Natural killer cell (primary cell): ENCODE measurements at places on chromosomes 16 and 17. TPM values are rescaled to one million over a fixed set of nuclear protein-coding genes. Genes with fewer than 3 reads are reported as not detected.
A peak's percentile ranks its signal among the peaks of the same experiment; 100 is the strongest.

DNA sequence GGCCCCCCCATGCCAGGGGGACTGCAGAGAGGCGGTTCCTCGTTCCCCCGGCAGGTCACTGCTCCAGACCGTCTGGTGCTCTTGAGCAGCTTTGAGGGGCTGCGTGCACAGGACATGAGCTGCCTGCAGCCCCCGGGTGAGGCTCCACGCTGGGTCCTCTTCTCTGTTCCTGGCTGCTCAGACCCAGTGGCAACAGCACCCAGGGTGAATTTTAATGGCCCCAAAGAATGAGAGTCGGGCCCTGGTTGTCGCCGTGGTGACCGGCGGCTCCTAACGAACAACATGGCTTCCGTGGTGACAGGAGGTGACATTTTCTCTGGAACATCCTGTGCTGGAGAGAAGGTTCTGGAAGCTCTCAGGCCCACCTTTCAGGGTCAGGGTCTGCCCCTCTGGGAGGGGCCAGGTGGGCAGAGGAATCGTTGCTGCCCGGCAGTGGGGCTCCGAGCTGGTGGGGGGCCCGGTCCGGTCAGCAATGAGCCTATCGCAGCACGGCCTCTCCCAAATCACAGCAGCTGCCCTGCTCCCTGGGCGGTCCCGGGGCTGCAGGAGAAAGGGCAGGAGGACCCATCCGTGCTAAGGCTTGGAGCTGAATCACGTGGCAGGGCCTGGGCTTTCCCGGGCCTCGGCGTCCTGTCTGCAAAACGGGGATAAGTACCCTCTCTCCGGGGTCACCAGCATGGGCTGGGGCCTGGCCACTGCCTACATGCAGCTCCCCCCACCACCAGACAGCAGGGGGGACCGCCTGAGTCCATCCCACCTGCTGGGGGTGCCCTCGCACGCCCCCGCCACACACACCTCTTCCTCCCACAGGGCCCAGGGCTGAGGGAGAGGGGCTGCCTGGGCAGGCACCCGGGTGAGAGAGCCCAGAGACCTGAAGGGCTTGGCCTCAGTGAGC lies 3.4 kb upstream of the C1QTNF8 start:
- DNase-seq: no peak

DNA sequence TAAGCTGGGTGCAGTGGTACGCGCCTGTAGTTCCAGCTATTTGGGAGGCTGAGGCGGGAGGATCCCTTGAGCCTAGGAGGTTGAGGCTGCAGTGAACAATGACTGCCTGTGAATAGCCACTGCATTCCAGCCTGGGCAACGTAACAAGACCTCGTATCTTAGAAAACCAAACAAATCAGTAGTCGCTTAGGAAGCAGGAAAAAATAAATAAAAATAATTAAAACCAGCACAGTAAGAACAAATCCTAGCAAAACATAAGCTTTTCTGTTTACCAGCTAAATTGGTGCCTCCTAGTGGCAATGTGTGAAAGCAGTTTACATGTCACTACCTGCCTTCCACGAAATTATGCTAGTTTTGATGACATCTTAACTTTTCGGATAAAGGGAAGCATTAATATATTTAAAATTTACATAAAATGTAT lies 1.3 kb downstream of the ARMC5 start:
- DNase-seq: no peak

The FADS6 gene
- total RNA-seq: not detected

The PRR29 gene
- total RNA-seq: 1.6 TPM

DNA sequence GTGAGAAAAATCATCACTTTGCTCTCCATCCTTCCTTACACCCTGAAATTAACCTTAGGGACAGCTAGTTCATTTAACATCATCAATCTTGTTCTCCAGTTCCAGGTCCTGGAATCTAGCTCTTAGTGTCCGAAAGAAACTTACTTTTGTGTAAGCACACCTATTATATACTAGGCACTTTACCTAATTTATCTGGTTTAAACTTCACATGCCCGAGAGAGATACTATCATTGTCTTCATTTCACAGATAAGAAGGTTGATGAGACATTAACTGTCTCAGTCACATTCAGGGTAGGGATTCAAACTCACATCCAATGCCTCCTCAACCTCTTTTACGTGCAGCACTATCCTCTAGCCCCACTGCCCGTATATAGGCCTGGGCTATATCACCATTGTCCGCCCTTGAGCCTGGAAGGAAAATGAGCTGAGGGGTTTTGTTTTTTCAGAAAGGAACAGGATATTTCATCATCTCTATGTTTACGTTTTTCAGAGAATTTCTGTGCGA lies 501 bp upstream of the AP2B1 start:
- DNase-seq: no peak

GRCh38 chr17:77326076-77326591 lies 185.4 kb downstream of the SEC14L1 start:
- peak; percentile 21 for DNase-seq

DNA sequence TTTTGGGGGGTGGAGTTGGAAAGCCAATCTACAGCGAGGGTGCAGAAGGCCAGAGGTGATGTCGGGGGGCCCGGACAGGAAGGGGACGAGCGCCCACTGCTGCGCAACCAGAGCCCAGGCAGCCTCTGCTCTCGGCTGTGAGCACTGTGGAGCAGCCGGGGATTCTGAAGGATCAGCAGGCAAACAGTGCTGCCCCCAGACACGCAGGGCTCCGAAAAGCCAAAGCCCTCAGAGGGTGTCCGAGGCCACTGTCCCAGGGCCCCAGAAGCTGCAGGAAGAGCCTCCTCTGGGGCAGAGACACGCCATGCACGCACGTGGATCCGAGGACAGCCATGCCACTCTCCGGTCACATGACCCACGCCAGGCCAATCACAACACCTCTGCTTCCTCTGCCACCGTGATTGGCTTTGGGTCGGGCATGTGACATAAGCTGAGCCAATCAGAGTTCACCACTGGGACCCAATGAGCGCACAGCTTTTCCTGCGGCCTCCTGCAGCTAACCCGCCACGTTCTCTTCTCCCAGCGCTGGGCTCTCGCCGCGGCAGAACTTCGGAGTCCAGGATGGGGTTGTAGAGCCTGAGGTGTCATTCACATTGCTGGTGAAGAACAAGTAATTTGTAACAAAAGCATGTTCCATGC lies 40.7 kb downstream of the ACTG1 start:
- DNase-seq: no peak

The CA10 gene
- not detected for total RNA-seq

GRCh38 chr17:30273373-30273772 lies 18.4 kb downstream of the BLMH start:
- no peak for DNase-seq

GRCh38 chr17:34840750-34841149 lies 120.5 kb downstream of the CCT6B start:
- peak; percentile 58 for DNase-seq

DNA sequence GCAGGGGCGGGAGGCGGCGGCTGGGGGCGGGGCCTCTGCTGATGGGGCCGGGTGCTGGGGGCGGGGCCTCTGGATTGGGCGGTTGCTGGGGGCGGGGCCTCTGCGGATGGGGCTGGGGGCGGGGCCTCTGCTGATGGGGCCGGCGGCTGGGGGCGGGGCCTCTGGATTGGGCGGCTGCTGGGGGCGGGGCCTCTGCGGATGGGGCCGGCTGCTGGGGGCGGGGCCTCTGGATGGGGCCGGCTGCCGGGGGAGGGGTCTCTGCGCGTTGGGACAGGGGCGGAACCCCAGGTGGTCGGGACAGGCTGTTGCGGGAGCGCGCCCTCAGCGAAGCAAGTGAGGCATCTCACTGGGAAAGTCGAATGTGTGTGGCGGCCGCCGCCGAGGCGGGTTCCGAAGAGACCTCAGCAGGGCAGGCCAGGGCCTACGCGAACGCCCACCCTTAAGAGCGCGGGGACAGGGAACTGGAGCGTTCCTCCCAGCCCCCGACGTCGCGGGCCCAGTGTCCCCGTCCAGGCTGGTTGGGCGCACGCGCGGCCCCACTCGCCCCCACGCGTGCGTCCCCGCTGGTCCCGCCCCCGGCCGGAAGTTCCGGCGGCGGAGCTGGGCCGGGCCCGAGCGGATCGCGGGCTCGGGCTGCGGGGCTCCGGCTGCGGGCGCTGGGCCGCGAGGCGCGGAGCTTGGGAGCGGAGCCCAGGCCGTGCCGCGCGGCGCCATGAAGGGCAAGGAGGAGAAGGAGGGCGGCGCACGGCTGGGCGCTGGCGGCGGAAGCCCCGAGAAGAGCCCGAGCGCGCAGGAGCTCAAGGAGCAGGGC lies at the start of gene STUB1:
TSS of gene STUB1 (plus strand) at position 597 of the 811 bp plus-strand sequence. CDS start at position 713, 116 bp downstream.
- DNase-seq: peak; percentile 83

The GAS7 gene
- 70.7 TPM for total RNA-seq

The CYB5D1 gene
- 18.3 TPM for total RNA-seq

DNA sequence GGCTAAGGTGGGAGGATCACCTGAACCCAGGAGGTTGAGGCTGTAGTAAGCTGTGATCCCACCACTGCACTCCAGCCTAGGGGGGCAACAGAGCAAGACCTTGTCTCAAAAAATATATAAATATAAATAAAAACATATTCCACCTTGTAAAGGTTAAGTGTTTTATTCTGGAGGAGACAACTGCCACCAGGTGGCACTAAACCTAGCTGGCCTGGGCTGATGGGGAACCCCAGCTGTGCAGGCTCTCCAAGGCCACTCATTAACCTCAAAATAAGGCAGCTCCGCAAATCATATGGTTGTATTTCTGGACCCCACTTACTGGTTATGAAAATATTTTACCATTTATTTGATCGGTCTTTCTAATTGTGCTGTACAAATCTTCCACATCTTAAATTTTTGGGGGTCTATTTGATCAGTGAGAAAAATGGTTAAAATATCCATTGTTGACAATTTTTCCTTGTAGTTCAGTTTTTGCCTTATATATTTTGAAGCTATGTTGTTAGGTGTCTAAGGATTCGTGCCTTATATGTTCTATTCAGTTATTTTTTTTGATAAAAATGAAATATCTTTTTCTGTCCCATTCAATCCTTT lies 8.5 kb upstream of the ICAM2 start:
- DNase-seq: peak; percentile 64

The KRT31 gene
- not detected for total RNA-seq

The JPH3 gene
- total RNA-seq: not detected

- no peak for DNase-seq
Observed at GRCh38 chr16:769184-769784, 8.8 kb downstream of the MSLN start.

- no peak for DNase-seq
Observed at GRCh38 chr17:75909812-75910274, 5.2 kb upstream of the MRPL38 start.

DNA sequence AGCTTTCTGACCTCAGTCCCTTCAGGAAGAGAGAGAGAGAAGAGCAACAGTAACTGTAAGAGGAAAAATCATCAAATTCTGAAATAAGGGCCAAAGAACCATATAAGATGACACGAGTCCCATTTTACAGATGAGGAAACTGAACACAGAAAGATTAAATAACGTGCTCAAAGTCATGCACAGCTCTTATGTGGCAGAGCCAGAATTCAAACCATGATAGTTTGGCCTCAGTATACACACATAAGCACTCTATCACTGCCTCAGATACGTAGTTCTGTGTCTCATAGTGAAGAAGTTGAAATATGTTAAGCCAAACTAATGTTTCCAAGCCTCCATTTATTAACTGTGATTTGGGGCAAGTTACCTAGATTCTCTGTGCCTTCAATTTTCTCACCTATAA lies 1.9 kb upstream of the ZNF19 start:
- DNase-seq: no peak

The STAC2 gene
- not detected for total RNA-seq

The SOST gene
- total RNA-seq: not detected

- DNase-seq: peak; percentile 3
Observed at GRCh38 chr17:50883850-50884438, 17.8 kb upstream of the TOB1 start.

DNA sequence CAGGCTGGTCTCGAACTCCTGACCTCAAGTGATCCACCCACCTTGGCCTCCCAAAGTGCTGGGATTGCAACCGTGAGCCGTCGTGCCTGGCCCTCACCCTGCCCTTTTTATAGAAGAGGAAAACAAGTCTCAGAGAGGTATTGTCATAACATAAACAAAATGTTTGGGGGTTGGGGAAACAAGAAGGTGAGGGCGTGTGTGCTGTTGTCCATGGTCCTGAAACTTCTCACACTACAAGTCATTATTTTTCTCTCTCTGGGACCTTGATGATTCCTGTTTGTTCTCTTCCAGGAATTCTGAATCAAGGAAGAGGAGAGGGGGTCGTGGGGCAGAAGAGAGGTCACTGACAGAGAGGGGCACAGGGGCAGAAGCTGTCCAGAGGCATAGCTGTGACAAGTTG lies 160.2 kb upstream of the LHX1 start:
- no peak for DNase-seq
